ENCODE measurements at places on chromosomes 7 and 10.

- DNase-seq = no peak
These were observed 725.2 kb downstream of the SUGCT start for GRCh38 chr7:40859965-40860543.

DNA sequence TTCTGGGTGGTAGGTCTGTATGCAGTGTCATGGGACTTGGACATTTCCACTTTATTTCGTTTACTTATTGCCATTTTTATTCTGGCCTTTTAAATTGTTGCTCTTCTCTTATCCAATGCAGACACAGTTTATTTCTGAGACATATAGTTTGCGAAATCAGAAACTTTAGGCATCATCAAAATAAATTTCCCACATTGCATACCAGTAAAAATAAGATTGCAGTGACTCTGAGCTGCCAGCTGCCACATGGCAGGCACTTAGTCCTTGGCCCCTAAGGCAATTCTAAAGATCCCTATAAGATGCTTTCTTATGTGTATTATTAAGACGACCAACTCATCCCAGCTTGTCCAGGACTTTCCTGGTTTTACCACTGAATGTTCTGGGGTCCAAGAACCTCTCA lies 81.8 kb upstream of the ANKRD1 start:
- no peak for DNase-seq

DNA sequence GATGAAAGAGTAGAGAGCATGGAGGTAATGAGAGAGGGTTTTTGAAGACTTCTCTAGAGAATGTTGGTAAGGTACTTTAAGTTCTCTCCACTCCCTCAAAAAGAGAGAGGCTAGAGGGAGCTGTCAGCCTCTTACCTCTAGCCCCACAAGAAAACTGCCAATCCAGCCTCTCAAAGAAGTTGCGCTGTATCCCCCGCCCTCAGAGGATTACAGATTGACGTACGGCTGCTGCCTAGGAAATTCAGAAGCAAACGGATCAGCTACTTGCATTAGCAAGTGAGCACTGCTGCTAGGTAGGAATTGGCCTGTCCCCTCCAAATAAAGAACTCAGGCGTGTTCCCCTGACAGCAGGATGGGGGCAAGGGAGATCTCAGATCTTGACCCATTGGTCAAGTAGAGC lies 34.2 kb downstream of the TYW1B start:
- DNase-seq = no peak

DNA sequence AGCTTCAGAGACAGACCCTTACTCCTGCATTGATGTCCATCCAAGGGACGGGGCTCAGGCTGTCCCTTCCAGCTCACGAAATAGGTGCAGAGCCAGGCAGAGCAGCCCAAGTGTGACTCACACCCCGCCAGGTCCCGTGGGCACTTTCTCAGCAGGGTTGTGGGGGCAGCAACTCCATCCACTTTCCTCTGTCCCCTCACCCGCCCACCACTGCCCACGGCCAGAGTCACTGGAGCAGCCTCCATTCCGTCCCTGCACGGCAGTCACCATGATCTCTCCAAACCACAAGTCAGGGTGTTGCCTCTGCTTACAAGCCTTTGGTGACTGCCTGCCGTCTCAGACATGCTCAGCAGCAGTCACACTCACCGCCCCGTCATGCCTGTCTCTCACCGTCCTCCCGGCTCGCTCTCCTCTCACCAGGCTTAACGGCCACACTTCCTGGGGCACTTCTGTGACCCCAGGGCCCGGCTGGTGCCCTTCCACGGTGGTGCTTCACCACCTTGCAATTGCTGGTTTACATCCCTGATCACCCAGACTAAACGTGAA lies 39.3 kb downstream of the CALML3 start:
- DNase-seq = no peak

- DNase-seq = no peak
These were observed 162.9 kb downstream of the ZNF33B start for GRCh38 chr10:42475168-42476098.

GRCh38 chr10:11017000-11017569 lies 587 bp upstream of the CELF2 start:
- no peak for DNase-seq

GRCh38 chr10:48604991-48605508 lies at the start of gene ARHGAP22:
Gene ARHGAP22 (minus strand): TSS chr10:48605073. CDS start chr10:48604796, 277 bp downstream.
- no peak for DNase-seq

- no peak for DNase-seq
These were observed 71.2 kb downstream of the ADRA2A start for GRCh38 chr10:111148025-111148424.

GRCh38 chr10:51615764-51616298 lies 83.6 kb downstream of the CSTF2T start:
- DNase-seq = no peak

- DNase-seq = no peak
These were observed 3.5 kb upstream of the C7orf25 start for GRCh38 chr7:42915356-42915755.

Measured in T-helper 2 cell (primary cell).